ENCODE measurements at places on chromosomes 7 and 10.

DNA sequence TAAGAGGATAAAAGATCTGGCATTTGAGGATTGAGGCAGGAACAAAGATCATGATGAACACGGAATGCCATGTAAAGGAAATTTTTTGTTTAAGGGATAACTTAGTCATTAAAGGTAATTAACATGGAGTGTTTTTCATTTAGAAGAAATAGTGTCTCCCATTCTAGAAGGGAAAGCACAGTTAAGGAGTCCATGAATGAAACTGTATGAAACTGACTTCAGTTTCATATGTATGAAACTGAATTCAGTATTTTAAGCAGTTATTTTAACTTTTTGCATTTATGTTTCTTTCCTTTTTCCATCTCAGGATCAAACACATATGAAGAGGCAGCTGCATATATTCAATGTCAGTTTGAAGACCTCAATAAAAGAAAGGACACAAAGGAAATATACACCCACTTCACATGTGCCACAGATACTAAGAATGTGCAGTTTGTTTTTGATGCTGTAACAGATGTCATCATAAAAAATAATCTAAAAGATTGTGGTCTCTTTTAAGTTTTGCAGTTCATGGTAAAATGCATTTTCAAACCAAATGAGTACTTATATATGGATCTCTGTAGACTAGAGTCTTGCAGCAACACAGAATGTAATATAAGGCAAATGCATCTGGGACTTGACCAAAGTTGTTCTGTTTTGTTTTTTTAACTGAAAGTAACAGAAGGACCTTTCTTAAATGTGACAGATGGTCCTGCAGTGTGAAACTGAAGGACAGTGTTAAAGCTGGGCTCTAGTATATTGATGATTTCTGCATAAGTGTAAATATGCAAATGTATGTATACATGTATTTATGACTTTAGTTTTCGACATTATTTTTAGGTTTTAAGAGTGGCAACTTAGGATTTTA is 82.6 kb downstream of the GNAI1 start:
- ATAC-seq: no peak

DNA sequence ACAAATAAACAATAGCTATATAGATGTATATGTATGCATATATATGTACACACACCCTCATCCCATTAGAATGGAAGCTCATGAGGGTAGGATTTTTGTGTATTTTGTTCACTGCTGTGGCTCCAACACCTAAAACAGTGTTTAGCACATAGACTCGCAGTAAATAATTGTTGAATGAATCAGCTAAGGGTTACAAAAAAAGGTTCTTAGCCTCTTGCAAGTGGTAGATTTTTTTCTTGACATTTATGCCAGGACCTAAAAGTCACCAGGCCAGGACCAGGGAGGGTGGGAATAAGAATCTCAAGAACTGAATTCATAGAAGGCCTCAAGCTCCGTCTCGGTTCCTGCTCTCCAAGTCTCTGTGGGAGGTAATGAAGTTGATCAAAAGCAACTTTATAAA is 82.5 kb upstream of the CAPZA2 start:
- no peak for ATAC-seq

DNA sequence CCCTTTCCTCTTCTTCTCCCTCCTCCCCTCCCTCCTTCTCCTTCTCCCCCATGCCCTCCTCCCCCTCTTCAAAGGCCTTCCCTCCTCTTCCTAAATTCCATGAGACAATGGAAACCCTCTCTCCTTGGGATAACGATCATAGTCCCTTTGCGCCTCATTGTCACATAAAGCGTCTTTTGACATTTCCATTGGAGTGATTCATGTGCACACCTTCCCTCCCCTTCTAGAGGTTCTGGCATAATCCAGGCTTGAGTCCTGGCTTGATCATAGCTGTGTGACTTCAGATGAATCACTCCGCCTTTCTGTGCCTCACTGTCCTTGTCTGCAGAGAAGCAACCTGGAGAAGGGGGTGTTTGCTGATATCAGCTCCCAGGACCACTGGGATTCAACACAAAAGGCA is 204.2 kb downstream of the TNS3 start:
- no peak for ATAC-seq

GRCh38 chr10:11533328-11533781 is 78.1 kb downstream of the USP6NL start:
- no peak for ATAC-seq

- ATAC-seq: peak; percentile 55
Observed at GRCh38 chr7:55533050-55533728, 39.1 kb downstream of the VOPP1 start.

GRCh38 chr7:91306266-91306665 is 42.0 kb downstream of the FZD1 start:
- no peak for ATAC-seq

GRCh38 chr7:40597517-40597916 is 462.7 kb downstream of the SUGCT start:
- ATAC-seq: no peak

DNA sequence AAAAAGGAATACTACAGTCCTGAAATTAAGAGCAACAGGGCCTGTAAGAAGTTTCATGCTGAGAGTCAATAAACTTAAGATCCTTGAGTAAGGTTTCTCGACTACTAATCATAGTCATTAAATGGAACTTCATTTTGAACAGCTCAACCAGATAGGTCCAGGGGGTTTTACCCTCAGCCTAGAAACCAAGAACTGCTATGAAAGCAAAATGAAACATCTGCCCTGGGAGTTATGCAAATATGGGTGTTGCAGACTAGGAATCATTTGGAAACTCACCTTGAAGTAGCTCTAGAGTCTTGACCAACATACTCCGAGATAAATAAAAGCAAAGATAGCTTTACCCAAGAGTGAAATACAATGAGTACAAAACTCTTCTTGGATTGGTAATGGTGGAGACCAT is 128.0 kb downstream of the HGF start:
- no peak for ATAC-seq

DNA sequence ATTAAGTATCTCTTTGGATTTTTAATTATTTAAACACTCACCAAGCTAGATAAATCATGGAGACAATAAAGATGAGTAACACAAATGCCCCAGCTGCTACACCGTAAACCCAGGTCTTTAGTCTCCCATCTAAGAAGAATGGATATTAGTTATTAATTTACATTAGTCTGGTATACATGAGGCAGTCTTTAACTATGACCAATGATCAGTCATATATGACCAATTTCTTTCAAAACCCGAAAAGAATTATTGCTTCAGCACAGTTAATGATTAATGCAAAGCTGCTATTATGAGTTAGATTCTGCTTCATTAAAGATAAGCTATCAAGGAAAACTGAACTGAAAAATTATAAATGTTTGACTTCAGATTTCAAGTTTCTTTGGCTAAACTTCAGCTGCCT is 402.9 kb downstream of the PHF14 start:
- no peak for ATAC-seq

- no peak for ATAC-seq
Observed at GRCh38 chr10:70298393-70298792, 14.6 kb upstream of the NPFFR1 start.

- no peak for ATAC-seq
Observed at GRCh38 chr7:39464350-39465054, 101.7 kb upstream of the YAE1 start.

DNA sequence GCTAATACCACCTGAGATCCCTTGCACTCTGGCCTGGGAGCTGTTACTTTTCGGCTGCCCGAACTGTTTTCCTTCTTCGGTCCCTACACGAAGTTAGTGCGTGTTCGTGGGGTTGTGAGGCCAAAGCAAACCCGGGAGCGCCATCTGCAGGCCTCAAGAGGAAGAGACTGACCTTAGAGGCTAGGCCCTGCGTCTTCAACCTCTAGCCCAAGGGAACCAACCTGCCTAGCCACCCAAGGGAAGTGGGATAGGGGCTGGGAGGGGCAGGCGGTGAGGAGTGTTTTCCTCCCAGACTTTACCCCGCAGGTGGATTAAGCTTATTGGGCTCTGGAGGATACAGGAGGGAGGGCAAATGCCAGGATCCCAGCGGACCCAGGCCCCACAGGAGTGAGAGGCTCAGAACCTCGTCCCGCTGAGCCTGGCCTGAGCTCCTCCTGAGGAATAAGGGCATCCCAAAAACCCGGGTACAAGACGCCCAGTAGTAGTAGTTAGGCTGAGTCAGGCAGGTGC is 1.7 kb upstream of the PAX2 start:
- ATAC-seq: peak; percentile 65

DNA sequence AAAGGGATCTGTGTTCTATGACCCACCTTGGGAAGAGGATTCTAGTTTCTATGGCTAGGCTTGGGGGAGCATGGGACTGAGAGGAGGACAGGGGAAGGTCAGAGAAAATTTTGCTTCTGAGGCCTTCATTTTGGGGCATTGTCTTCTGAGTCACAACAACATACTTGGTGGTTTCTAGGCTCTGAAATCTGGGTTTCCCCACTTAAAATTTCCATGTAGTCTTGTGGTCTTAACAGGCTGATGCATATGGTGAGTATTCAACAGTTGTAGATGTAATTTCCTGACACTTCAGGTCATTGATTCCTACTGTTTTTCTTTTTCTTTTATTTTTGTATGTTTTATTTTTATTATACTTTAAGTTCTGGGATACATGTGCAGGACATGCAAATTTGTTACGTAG is 88.5 kb downstream of the ANKRD7 start:
- ATAC-seq: no peak

- ATAC-seq: no peak
Observed at GRCh38 chr10:10208196-10208595, 809.5 kb upstream of the CELF2 start.

DNA sequence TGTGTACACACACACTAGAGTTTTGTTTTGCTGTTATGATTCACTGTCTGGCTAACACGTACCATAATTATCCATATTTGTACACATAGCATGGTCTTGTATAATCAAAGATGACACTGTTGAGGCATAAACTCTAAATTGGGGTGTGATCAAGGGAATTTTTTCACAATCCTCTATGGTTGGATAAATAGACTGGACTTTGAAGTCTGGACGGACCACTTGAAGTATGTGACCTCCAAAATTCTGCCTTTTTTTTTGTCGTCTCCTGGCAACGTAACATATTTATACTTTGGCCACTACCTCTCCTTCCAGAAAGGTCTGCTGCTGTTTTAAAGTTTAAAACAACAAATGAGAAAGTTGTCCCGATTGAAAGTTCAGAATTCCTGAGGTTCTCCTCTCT is 193.4 kb downstream of the CACNB2 start:
- ATAC-seq: no peak

GRCh38 chr10:6674291-6674690 is 94.2 kb upstream of the PRKCQ start:
- no peak for ATAC-seq

DNA sequence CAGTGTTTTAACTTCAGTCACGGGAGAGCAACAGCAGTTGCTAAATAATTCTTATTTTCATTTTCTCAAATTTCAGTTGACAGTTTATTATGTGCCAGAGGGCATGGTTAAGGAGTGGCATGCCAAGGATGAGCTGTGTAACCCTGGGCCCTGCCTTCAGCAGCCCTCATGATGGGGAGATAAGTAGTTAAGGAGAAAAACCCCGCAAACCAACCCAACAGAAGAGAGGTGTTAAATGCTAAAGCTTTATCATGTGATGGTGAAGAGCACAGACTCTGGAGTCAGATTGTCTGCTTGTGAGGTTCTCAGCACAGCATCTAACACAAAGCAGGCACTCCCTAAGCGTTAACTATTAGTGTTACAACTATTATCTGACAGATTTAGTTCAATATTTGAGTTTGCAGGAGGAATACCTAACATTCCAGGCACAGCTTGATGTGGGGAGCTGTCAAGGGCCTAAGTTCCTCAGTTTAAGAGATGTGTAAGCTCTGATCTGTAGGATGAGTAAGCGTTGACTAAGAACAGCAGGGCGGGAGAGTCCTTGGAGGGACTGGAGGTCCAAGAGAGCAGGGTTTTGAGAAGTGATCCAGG is 29.6 kb downstream of the STAM start:
- ATAC-seq: peak; percentile 58

GRCh38 chr7:13031468-13031867 is 344.0 kb downstream of the ARL4A start:
- ATAC-seq: no peak

DNA sequence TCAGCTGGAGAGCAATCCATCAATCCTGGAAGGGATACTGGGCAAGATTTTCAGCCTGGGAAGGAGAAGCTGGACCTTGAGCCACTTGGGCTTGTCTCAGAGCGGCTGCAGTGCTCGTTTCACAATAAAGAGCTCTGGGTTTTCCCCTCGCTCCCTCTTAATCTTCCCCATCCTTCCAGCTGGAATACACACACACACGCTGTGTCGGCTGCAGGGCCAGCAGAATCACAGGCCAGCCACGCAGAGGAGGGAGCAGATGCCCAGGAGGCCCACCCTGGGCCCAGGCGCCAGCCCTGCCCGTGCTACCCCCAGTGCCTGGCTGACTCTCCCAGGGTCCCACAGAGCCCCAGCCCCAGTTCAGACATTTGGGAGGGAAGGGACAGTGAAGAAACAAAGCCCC is 255.1 kb downstream of the TNS3 start:
- no peak for ATAC-seq

DNA sequence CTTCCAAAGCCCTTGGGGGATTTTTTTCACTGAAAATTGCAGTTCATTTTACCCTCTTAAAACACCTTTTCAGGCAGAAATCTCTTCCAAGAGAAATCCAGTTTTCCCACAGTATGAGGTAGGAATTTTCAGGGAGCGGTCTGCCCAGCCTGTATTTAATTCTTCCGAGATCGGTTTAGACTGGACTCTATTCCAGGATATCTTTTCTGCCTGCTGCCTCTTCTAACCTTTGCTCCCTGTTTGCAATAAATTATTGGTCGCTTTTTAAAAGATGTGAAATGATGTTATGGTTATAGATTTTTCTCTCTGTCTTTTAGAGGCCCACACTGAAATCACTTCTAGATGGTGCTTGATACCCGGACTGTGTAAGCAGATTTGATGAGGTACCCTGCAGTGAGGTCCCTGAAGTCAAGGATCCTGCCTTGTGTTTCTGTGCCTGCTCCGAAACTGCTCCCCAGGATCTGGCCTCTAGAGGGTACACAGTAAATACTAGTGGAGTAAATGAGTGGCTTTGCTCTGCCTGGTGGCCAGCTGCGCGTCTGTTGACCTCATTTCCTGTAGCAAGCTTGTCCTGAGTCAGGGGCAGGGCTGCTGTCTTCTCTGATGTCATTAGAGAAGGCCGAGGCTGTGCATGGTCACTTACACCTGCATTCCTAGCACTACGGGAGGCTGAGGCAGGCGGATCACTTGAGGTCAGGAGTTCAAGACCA is 191.6 kb downstream of the FANK1 start:
- ATAC-seq: no peak

DNA sequence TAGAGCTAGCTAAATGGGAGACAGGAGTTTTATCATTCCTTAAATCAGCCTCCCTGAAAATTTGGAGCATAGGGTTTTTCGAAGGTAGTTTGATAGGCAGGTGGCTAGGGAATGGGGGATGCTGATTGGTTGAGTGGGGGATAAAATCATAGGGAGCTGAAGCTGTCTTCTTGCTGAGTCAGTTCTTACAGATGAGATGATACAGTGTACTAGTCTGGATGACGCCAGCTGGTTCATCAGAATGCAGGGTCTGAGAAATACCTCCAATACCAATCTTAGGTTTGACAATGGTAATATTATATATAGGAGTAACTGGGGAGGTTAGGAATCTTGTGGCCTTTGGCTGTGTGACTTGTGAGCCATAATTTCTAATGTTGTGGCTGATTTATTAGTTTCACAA is 271.2 kb downstream of the SUGCT start:
- ATAC-seq: no peak
